GM20000 (cell line): ENCODE measurements at places on chromosomes 5 and 9.
A peak's percentile ranks its signal among the peaks of the same experiment; 100 is the strongest.

GRCh38 chr9:33820231-33820745 is 3.3 kb downstream of the UBE2R2 start:
- DNase-seq, result no peak

GRCh38 chr5:103690676-103691075 is 128.1 kb upstream of the NUDT12 start:
- no peak for DNase-seq

DNA sequence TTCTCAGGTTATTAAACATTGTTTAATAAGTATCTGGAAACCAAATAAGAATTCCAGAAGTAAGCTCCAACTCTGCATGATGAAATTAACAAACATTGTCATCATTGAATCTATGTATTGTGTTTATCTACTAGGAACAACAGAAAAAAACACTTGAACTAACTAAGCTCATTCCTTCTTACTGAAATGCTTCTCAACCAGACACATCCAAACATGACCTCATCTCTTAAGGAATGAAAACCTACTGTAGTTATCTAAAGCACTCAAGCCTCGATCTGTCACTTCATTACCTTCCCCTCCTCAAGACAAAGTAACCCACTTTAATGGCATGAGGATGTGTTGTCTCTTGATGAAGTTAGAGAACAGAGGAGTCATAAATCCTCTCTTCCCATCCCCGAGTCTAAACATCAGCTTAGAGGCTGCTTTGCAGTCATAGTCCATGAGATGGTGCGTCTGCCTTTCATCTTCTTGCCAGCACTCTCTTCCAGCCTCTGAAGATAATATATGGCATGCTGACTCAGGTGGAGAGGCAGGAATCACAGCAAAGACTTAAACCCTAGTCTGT is 86.5 kb downstream of the CEMIP2 start:
- DNase-seq, result no peak

DNA sequence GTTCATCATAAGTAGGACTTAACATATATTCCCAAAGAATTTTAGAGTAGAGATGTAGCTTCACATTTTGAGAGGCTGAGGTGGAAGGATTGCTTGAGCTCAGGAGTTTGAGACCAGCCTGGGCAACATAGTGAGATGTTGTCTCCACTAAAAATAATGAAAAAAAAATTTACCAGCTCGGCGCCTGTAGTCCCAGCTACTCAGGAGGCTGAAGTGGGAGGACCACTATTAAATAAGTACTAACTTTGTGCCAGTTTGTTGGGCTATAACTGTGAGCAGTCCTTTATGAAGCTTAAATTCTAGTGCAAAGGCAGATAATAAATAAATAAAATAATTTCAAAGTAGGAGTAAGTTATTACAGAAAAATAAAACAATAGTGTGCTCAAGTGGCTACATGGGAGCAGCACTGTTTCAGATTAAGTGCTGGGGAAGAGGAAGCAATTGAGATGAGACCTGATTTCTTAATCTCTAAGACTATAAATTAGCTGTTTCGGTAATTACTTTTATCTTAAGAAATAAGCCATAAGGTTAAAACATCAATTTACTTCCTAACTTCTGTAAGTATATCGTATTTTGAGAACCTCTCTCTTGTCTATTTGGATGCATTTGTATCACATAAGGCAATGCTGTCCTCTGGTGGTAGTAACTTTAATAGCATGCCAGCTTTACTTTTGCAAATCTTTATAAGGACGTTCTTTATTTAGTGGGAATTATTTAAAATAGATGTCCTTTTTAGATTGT is 98.9 kb downstream of the CSNK1G3 start:
- DNase-seq, result peak; percentile 26

GRCh38 chr5:107127878-107128277 is 542.9 kb downstream of the EFNA5 start:
- DNase-seq, result no peak

DNA sequence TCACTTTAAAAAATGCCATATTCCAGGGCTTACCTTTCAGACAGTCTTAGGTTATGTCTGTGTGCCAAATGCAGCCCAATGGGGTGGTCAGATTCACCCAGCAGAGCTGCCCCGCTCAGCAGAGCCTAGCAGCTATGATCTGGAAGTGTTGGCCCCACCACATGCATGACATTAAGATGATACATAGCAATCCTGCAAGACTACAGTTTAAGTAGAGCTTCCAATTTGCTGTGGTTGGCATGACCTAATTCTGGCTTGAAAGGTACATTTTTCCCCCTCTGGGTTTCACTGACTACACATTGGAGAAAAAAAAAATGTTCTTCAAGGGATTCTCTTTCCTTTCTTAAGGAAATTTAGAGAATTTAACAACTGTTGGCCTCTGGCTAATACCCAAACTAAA is 22.5 kb downstream of the MEF2C start:
- no peak for DNase-seq

GRCh38 chr5:124871303-124871702 is 124.9 kb upstream of the ZNF608 start:
- DNase-seq, result no peak

- DNase-seq, result peak; percentile 4
Measured at GRCh38 chr5:135826994-135827671, 7.3 kb upstream of the SLC25A48 start.

DNA sequence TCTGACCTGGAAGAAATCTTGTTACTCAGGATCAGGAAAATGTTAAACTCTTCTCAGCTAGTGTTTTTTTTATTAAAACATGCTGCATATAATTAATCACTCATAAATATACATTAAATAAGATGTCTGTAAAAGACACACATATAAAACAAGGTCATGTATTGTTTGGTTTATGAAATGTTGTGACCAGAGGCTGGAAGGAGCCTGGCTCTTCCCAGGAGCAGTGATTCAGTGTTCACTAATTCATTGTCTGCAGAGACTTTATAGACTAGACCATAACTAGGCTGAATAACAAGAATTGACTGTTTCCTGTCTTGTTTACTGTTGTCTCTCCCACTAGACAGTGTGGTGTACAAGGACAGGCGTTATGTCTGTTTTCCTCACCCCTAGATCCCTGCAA is 49.1 kb upstream of the ANKRD55 start:
- DNase-seq, result no peak

DNA sequence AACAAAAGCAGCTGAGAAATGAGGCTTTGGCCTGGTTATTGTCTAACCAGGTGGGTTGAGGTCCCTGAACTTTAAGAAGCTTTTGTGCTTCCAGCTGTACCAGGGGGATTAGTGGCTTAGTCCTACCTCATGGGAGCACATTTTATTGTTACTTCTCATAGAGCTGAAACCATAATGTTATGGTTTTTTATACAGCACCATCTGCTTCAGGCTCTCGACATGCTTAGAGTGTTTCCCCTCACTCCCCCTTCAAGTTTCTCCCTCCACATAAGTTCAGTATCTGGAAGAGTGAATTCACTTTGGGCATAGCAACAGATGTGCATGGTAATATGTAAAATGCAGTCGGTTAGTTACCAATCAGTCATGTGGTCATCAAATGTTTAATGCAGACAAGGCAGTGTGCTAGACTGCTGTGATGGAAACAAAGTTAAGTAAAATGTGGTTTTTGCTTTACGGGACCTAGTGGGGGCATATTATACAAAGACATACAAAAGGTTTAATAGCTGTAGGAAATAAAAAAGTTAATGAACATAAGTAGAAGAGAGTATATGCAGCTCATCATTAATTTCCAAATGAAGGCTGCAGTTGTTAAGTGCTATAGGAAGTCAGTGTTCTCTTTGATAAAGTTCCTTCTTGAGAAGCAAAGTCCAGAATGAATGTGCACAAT is 95.9 kb upstream of the SPRY4 start:
- no peak for DNase-seq

- DNase-seq, result no peak
Measured at GRCh38 chr5:106966686-106967315, 703.9 kb downstream of the EFNA5 start.

DNA sequence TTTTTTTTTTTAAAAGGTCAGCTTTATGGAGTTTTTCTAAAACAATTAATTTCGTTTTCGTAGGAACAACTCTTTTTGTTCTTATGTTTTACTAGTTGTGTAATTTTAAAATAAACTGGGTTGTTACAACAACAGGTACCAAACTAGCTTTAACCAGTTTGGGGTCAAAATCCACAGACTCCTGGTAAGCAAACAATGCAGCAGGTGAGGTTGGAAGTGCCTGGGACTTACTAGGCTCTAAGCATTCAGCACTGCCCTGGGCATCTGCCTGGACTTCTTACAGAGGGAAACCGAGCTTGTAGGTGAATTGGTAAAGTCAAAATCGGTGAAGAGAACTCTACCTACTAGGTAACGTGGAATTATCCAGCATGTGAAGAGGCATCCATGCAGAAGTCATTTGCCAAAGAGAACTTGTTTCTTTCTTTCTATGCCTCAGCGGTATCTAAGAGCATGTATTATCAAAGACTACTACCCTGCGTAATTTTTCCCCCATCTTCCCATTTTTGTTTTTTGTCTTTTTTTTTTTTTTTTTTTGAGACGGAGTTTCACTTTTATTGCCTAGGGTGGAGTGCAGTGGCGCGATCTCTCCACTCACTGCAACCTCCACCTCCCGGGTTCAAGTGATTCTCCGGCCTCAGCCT is 145.4 kb downstream of the KCTD16 start:
- no peak for DNase-seq

- DNase-seq, result no peak
Measured at GRCh38 chr5:140113180-140113698, 670 bp upstream of the PURA start.

GRCh38 chr5:103389846-103390245 is 131.3 kb downstream of the MACIR start:
- DNase-seq, result no peak

DNA sequence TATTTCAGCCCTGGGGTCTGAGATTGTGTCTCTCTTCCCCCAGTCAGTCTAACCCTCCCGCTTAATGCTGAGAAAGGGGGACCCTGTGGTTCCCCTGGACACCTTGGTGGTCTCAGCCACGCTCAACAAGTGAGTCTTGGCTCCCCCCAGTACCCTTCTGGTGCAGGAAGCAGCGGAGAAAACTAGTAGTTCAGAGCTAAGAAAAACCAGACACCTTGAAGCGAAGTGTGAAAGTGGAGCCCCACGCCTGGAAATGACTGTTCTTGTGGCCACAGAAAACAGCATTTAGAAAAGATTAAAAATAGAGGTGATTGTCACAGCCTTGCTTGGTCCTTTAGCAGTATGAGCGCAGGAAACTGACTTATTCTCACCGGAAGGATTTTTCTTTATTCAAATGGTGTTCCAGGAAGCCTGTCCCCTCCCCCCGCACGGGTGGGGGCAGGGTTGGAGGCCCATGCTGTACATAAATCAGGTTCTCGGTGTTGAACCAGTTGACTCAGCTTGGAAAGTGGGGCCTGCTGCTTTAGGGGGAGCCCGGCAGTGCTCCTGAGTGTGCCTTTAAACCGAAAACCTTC is 8.1 kb downstream of the ARPC5L start:
- peak; percentile 79 for DNase-seq

DNA sequence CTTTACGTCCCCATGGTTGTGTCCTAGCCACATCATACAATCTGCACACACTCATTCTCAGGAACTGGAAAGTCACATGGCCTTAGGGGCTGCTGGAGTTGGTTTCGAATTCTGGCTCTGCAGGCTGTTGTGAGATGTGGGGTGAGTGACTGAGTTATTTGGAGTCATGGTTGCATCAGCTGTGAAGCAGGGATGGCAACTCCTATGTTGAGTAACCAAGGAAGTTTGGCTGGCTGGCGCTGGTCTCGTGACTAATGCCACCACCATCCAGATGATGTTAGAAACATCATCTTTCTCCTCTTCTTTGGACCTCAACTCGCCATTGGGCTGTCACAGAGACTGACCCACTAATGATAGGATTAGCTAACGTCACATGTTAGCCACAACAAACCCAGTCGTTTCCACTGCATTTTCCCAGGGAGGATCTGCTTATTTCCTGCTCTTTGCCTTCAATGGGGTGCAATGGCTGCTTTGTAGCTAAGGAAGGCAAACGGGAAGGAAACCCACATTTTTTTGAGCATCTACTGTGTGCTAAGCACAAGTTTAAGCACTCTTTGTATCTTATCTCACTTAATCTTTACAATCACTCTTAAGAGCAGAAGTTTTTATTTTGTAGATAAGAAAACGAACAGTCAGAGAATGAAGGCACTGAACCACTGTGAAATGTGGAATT is 78.1 kb upstream of the UBTD2 start:
- DNase-seq, result no peak
